ENCODE measurements at places on chromosomes 2 and 18.

DNA sequence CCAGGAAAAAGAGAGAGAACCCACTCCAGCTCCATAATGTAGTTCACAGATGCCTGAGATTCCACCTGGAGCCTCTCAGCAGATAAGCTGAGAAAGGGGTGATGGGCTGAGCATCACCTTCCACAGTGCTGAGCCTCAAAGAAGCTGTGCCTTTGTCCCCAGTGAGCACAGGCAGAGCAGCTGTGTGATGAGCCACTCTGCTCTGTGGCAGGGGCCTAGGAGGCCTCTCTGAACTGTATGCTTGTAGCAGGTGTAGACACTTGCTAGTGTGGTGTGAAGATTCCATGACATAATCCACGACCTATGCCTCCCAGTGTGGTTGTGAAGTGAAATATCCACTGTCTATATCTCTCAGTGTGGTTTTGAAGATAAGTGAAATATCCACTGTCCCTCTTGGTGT lies 70.4 kb upstream of the MGAT4A start:
- DNase-seq = no peak

- no peak for DNase-seq
Observed at GRCh38 chr2:54030396-54030741, 59.6 kb upstream of the PSME4 start.

DNA sequence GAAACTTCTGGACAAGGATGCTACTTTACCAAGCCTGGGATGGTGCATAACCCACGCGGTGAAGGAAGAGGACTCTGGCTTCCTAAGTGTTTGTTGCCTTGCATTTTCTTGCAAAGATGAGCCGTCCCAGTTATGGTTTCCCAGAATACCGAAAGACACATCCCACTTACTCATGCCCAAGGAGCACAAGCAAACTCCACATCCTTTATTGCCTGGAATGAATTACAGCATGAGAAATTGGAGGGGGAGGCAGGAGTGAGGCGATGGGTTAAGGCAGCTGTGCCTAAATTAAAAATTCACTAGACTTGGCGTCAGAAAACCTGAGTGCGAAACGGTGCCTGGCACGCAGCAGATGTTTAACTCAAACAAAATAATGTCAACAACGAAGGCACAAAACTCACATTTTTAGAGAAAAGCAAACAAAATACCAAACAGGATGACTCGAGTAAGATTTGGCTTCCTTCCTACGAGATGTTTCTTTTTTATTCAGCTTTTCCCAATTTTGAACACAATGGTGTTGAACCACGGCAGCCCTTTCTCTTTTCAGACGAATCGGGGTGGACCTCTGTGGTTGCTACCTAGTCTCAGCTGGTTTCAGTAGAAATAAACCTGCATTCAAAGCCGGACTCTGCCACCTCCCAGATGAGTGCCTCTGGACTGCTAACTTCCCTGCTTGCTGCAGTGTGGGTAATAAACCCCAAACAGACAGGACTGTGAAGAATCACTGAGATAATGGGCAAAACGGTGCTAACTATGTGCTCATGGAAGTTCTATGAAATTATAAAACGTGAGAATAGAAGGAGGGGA lies 100.3 kb upstream of the NCK2 start:
- DNase-seq = no peak

GRCh38 chr2:218325566-218326160 lies 31.0 kb upstream of the CATIP start:
- no peak for DNase-seq

DNA sequence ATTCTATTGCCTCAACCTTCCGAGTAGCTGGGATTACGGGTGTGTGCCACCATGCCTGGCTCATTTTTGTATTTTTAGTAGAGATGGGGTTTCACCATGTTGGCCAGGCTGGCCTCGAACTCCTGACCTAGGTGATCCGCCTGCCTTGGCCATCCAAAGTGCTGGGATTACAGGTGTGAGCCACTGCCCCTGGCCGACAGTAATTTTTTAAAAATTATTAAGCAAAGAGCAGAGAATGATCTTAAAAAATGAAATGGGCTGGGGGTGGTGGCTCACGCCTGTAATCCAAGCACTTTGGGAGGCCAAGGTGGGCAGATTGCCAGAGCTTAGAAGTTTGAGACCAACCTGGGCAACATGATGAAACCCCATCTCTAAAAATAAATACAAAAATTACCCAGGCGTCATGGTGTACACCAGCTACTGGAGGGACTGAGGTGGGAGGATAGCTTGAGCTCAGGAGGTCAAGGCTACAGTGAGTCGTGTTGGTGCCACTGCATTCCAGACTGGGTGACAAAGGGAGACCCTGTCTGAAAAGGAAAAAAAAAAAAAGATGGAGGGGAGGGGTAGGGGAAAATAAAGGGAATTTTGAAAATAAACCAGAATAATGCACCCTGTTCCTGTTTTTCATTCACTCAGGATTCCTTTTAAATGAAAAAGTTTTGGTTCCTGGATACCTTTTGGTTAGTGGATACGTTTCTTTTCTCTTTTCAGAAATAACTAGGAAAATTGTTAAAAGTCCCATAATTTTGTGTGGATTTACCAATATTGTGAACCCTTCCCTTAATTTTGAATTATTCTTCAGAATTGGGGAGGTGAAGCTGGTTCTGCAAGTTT lies 33.9 kb downstream of the MAP4K4 start:
- no peak for DNase-seq

- no peak for DNase-seq
Observed at GRCh38 chr2:18065249-18065648, 186.8 kb downstream of the KCNS3 start.

DNA sequence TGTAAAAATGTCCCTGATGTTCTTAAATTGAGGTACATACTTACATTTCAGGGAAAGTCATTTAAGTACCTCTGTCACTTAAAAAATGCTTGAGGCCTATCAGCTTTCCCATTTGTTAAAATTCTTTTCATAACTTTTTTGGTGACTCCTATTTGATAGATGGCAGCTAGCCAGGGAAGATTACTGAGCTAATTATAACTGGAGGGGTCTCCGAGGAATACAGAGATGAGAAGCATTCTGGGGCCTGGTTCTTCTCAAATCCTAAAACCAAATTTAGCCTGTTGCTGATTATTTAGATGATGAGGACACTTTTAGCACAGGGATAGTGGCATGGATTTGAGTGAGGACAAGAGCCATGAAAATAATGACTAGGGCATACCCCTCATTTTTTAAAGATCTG lies 4.8 kb downstream of the UGP2 start:
- DNase-seq = no peak

- DNase-seq = no peak
Observed at GRCh38 chr2:30678410-30679137, 128.7 kb downstream of the CAPN13 start.

- no peak for DNase-seq
Observed at GRCh38 chr2:75559680-75560021, 1.1 kb downstream of the EVA1A start.

GRCh38 chr2:100944617-100945432 lies 57.3 kb upstream of the RPL31 start:
- DNase-seq = no peak

DNA sequence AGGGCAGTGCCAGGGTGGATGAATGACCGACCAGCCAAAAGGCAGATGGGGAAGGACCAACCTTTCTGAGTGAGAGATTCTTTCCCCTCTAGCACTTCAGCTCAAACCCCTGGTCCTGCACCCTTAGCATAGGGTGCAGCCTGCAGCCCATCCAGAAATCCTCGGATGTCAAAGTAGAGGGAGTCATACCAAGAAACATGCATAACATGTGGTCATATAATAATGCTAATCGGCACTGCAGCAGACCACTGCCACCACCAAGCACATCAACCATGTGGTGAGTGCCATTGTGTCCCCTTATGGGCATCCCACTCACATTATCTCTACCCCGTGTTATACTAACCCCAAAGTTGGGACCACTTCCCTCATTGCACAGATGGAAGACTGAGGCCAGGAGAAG lies 17.7 kb downstream of the ATOH8 start:
- no peak for DNase-seq

GRCh38 chr18:69757733-69758132 lies 189.9 kb downstream of the CD226 start:
- no peak for DNase-seq

GRCh38 chr18:478681-479080 lies 21.8 kb downstream of the COLEC12 start:
- DNase-seq = no peak

GRCh38 chr2:54558188-54559005 lies 102.3 kb downstream of the SPTBN1 start:
- peak; percentile 78 for DNase-seq

DNA sequence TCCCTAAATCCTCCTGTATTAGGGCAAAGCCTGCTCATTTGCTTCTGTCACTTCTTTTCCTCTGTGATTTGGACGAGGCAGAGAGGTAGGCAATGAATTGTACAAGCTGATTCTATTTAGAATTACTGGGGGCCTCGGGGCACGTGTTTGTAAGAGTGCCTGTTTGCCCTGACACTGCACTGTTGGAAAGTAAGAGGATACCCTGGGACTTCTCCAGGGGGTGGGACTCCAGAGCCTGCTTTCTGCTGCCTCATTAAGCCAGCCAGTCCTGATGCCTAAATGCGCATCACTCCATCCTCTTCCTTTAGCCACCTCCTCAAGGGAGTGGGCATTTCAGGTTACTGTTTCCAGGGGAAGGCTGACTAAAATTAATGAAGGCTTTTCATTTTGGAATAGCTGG lies 134.3 kb downstream of the TDRD15 start:
- no peak for DNase-seq

- DNase-seq = no peak
Observed at GRCh38 chr2:67571785-67572718, 174.9 kb downstream of the ETAA1 start.

- no peak for DNase-seq
Observed at GRCh38 chr2:129231924-129232323, 747.5 kb upstream of the RAB6C start.

DNA sequence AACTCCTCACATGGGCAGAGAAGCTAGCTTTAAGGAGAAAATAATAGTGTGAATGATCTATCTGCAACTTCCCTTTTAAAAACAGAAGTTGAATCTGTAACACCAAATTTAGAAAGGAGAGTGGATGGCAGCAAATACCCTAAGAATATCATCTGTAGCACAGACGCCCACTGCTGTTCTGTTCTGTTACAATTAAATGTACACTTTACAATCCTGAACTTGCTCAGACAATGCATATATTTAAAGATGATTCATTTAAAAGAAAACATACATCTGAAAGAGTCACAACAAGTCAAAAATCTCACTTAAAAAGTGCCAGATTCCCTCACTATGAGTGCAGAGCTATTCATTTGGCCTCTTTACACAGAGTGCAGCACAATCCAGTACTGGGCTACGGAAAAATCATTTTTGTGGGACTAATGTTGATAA lies 8.0 kb upstream of the SERTAD2 start:
- DNase-seq = no peak

GRCh38 chr18:52936931-52937330 lies 596.9 kb downstream of the DCC start:
- no peak for DNase-seq

DNA sequence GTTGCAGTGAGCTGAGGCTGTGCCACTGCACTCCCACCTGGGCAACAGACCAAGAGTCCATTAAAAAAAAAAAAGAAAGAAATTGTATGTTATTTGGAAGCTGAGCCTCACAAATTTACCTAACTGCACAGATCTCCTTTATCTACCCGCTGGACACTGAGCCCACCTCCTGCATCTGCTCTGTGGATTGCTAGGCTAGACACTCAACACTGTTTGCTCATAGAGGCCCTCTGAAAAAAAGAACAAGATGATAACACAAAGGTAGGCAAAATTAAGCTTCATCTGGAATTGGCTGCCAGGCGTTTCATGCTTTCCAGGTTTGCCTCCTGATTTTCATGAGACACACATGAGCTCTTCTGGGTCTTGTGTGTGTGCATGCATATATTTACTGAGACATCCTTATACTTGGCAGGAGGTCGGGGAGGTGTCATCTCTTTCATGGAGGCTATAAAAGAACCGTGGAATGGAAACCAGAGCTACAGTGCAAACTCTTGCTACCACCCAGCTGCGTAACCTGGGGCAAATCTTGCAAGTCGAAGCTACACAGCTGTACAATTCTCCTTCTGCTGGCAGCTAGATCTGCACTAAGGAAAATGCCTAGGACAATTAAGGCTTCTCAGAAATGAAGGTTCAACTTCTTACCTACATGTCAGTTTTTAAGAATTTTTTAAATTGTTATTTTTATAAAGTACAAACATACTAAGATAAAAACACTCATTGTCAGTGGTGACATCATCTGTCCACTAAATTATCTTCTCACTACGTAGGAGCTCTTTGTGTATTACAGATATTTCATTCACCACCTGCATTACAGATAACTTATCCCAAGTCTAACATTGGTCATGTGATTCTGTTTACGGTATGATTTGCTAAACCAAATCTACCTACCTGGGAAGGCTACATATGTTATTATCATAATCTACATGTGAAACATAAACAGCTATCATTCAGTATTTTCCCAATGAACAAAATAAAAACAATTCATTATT lies 63.1 kb downstream of the CABYR start:
- DNase-seq = no peak

DNA sequence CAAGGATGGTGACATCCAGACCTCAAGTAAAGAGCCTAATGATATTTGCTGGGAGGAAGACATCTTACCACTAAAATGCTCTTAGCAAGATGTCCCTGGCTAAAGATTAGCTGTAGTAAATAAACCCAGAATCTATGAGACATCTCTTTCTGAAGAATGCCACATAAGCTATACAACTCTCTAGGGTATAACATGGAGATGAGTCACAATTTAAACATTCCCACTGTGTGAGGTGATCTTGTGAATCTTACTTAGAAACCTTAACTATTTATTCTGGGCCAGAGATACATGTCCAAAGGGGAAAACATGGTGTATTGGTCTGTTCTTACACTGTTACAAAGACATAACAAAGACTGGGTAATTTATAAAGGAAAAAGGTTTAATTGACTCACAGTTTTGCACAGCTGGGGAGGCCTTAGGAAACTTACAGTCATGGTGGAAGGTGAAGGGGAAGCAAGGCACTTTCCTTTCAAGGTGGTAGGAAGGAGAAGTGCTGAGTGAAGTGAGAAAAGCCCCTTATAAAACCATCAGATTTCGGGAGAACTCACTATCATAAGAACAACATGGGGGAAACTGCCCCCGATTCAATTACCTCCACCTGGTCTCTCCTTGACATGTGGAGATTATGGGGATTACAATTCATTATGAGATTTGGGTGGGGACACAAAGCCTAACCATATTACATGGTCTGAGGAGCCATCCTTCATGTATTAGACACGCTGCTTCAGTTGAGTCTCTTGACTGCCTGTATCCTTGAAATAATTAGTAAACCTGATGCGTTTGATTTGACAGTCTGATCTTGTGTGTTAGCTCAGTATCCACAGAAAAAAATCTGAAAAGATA lies 17.1 kb downstream of the KRCC1 start:
- no peak for DNase-seq

DNA sequence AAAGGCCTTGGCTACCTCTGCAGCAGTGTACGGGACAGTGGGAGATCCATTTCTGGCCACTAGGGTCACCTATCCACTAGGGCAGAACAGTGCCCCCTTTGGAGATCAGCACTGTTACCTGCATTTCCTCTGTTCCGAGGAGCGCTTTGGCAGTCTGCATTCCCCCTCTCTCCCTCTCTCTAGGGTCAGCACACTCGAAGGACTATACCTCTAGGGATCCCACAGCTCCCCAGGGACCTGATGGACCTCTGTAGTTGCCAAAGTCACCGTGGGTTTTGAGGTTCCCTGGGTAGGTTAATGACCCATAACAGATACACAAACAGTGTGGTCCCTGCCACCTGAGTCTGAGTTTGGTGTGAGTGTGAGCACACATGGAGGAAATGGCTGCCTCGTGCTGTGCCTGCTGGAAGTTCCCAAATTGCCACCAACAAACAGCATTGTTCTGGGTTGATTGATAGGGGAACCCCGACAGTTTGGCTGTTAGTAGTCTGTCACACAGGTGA lies 99.8 kb upstream of the VWC2L start:
- no peak for DNase-seq

Measured in CD4-positive, alpha-beta T cell treated with Interleukin-17A for 1 hour (primary cell).